Gastrocnemius medialis (tissue), 4 donors: ENCODE measurements at places on chromosomes 5 and 9. TPM values are rescaled to one million over a fixed set of nuclear protein-coding genes. Genes with fewer than 3 reads are reported as not detected.

GRCh38 chr9:121743441-121744001 lies 92.1 kb downstream of the DAB2IP start:
- H3K27me3 ChIP-seq = no peaks in the 10 kb centered on the region
- H3K4me1 ChIP-seq = peaks cover 84% of the 10 kb centered on the region
- no peaks in the 10 kb centered on the region for H3K36me3 ChIP-seq
- H3K27ac ChIP-seq = peak overlapping the region; percentile 93
- DNase-seq = peak; percentile 91

- peaks cover 42% of the 10 kb centered on the region for H3K36me3 ChIP-seq
- no peak overlapping the region for H3K27ac ChIP-seq
- no peak overlapping the region for H3K4me3 ChIP-seq
- H3K4me1 ChIP-seq = peaks cover 21% of the 10 kb centered on the region
- no peak for DNase-seq
- H3K27me3 ChIP-seq = no peaks in the 10 kb centered on the region
Observed at GRCh38 chr9:27549196-27549755, 19.7 kb upstream of the MOB3B start.

DNA sequence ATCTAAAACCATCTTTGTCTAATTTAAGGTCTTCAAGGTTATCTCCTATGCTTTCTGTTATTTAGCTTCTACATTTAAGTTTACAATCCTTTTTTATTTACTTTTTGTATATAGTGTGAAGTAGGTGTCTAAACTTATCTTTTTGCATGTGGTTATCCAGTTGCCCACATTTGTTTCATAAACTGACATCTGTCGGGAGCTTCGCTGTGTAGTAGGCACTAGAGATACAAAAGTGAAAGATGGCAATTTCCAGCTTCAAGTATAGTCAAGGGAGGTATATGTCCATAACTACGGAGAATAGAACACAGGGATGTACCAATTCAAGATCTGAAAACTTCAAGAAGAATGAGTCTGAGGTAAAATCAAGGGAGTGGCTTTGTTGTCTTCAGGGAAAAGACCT lies 38.7 kb upstream of the ELL2 start:
- H3K4me1 ChIP-seq = no peaks in the 10 kb centered on the region
- no peak overlapping the region for H3K4me3 ChIP-seq
- no peaks in the 10 kb centered on the region for H3K27me3 ChIP-seq
- no peak for DNase-seq
- no peaks in the 10 kb centered on the region for H3K36me3 ChIP-seq
- no peak overlapping the region for H3K27ac ChIP-seq

The GADD45G gene
- total RNA-seq = 84.6 TPM

DNA sequence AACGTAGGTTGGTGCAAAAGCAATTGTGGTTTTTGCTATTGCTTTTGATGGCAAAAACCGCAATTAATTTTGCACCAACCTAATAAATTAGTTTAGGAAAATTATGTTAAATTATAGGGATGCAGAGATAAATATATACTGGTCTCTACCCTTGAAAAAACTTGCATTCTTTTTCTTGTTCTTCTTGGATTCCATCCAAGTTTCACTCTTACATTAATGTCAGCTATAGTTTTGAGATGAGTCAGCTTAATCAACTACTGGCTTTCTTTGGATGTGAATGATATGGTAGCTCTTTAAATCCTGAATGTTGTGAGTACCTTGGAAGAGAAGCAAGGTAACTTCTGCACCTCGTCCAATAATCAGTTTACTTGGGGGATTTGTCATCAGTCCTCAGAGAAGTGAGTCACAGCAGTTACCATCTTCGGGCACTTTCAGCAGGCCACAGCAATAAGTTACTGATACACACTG lies 549.0 kb upstream of the ZNF608 start:
- no peak for DNase-seq
- no peak overlapping the region for H3K4me3 ChIP-seq
- H3K27ac ChIP-seq = no peak overlapping the region
- H3K27me3 ChIP-seq = no peaks in the 10 kb centered on the region

The MAST4 gene
- total RNA-seq = 42.0 TPM

GRCh38 chr9:113853333-113853732 lies 22.8 kb upstream of the ZNF618 start:
- H3K27ac ChIP-seq = no peak overlapping the region
- H3K36me3 ChIP-seq = no peaks in the 10 kb centered on the region
- H3K4me1 ChIP-seq = no peaks in the 10 kb centered on the region
- DNase-seq = no peak
- H3K4me3 ChIP-seq = no peak overlapping the region

DNA sequence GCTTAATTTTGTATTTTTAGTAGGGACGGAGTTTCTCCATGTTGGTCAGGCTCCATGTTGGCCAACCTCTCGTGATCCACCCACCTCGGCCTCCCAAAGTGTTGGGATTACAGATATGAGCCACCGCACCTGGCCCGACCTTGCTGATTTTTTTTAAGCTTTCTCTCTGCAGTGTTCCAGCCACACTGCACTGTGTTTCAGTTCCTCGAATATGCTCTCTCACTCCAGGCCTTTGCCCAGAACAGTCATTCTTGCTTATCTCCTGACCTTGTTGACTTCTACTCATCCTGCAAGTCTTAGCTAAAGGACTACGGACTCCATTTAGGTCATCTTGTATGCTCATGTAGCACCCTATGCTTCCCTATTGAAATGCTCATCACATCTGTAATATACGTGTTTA lies 3.3 kb downstream of the SNAPC3 start:
- no peak overlapping the region for H3K4me3 ChIP-seq
- H3K27ac ChIP-seq = no peak overlapping the region
- H3K36me3 ChIP-seq = no peaks in the 10 kb centered on the region

The CCL21 gene
- total RNA-seq = 1.9 TPM

GRCh38 chr5:442335-443238 lies at the start of gene EXOC3:
Gene EXOC3 (plus strand): TSS chr5:443176. CDS start chr5:446206, 3,030 bp downstream.
- DNase-seq = peak; percentile 52
- peaks cover 2% of the 10 kb centered on the region for H3K27me3 ChIP-seq
- peak within 1 kb of the TSS; percentile 97 for H3K4me3 ChIP-seq
- peak within 1 kb of the TSS; percentile 93 for H3K27ac ChIP-seq

The TGFBR1 gene
- total RNA-seq = 14.6 TPM

GRCh38 chr9:93569621-93570174 lies 6.7 kb upstream of the PHF2 start:
- peaks cover 7% of the 10 kb centered on the region for H3K36me3 ChIP-seq
- no peak overlapping the region for H3K27ac ChIP-seq
- H3K4me3 ChIP-seq = no peak overlapping the region
- no peaks in the 10 kb centered on the region for H3K27me3 ChIP-seq
- H3K4me1 ChIP-seq = peaks cover 13% of the 10 kb centered on the region

- H3K4me3 ChIP-seq = no peak overlapping the region
- peaks cover 15% of the 10 kb centered on the region for H3K4me1 ChIP-seq
- H3K27ac ChIP-seq = no peak overlapping the region
- DNase-seq = no peak
- no peaks in the 10 kb centered on the region for H3K27me3 ChIP-seq
- no peaks in the 10 kb centered on the region for H3K36me3 ChIP-seq
Observed at GRCh38 chr5:147464211-147464610, 45.7 kb downstream of the DPYSL3 start.

The NR4A3 gene
- 4.8 TPM for total RNA-seq

The GPR150 gene
- 0.59 TPM for total RNA-seq

DNA sequence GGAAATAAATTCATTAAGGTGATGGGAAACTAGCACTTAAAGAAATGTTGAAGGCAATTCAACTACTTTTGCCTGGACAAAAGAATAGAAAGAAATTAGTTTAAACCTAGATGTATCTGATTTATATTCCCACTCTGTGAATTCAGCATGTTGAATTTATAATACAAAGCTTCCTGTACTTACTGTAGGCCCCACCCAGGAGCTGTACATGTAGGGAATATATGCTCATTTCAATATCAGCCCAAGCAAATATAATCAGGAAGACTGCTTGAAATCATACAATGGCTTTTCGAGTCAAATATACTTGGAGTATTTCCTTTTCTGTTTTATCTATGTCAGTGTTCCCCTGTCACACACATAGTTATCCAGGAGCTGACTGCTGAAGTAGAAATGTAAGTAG lies 102.1 kb downstream of the OTULIN start:
- no peak overlapping the region for H3K27ac ChIP-seq
- H3K36me3 ChIP-seq = no peaks in the 10 kb centered on the region
- peaks cover 22% of the 10 kb centered on the region for H3K4me1 ChIP-seq
- H3K4me3 ChIP-seq = no peak overlapping the region
- DNase-seq = no peak

DNA sequence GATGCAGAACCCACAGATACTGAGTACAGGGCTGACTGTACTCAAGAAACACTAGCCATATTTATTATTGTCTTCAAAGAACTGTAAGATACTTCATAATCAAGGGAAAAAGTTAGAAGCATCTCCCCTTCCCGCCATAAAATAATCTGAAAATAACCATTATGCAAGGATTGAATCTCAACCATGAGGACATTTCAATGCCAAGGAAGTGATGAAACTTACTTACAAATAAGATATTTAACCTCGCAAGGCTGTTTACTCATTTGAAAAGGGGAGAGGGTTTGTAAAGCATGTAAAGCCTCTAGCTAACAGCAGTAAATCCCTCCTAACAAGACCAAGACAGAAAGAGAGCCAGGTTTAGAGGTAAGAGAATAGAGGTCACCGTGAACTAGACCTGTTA lies 6.3 kb downstream of the MYO10 start:
- no peaks in the 10 kb centered on the region for H3K36me3 ChIP-seq
- no peak overlapping the region for H3K27ac ChIP-seq
- H3K4me1 ChIP-seq = no peaks in the 10 kb centered on the region
- DNase-seq = no peak

DNA sequence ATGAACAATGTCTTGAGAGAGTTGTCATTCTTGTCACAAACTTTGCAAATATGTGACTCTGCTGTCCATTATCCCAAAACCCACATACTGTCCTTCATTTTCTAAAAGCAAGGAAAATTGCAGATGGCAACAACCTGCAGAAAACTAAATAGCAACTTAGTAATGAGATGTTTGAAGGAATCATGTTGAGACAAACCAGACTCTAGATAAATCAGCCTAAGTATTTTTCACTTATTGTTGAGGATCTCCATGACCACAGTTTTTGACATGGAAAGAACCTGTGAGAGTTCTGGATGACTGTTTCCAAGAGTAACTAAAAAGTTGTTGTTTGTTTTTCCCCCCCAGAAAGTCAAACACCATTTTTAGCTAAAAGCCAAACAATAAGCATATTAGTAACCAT lies 535.2 kb upstream of the ZNF608 start:
- H3K36me3 ChIP-seq = no peaks in the 10 kb centered on the region
- no peaks in the 10 kb centered on the region for H3K4me1 ChIP-seq

The PCDHGB2 gene
- 0.55 TPM for total RNA-seq

DNA sequence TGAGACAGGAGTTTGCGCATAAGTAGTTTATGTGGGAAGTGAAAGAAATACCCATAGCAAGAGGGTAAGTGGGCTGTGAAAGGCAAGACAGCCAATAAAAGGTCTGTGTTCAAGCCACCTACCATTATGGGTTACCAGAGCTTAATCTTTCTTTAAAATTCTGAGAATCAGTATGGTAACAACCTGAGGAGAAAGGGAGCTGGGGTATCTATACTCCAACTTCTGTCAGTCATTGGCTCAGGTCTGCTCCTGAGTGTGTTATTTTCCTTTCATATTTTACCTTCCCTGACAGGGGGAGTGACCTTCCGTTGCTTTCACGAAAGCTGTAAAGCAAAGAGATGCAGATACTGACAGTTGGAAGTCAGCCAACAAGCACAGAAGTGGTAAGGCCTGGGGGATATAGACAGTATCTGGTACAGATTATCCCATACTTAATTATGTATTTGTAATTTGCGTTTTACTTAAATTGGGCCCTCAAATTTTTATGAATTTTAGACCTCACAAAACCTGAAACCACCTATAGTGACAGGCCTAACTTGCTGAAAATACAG lies 233.4 kb downstream of the RAB3C start:
- no peak for DNase-seq
- H3K27ac ChIP-seq = no peak overlapping the region
- H3K4me1 ChIP-seq = no peaks in the 10 kb centered on the region

GRCh38 chr9:110541950-110542349 lies 37.6 kb downstream of the SVEP1 start:
- no peaks in the 10 kb centered on the region for H3K27me3 ChIP-seq
- H3K27ac ChIP-seq = no peak overlapping the region
- no peaks in the 10 kb centered on the region for H3K36me3 ChIP-seq
- H3K4me3 ChIP-seq = no peak overlapping the region

The TAF11L11 gene
- total RNA-seq = not detected

DNA sequence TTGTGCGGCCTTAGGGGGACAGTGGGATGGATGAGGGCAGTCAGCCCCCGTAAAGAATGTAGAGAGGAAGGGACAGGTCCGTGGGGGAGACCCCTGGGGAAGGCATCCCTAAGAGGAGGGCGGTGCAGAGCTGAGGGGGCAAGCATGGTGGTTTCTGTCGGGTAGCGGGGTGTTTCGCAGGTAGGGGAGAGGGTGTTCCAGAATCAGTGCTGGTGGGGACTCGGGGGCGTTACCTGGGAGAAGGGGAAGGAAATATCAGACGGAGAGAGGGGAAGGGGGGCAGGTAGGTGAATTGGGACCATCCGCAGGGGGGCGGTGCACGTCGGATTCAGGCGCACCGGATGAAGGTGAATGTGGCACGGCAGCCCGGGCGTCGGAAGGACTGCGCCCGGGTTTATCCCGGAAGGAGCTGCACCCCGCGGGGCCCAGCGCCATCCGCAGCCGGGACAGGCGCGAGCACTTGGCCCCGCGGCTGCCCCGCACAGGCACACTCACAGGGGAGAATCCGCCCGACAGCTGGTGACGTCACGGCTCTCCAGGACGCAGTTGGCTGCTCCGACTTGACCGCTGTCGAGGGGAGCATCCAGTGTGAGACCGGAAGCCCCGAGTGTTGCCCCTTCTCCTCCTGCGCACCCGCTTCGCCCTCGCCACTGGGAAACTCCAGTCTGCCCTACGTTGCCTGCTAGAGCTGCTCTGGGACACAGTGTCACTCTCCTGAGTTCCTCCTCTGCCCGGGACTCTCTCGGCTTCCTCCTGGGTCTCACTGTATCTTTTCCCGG lies 1.3 kb downstream of the CD72 start:
- H3K4me1 ChIP-seq = peaks cover 4% of the 10 kb centered on the region
- no peaks in the 10 kb centered on the region for H3K36me3 ChIP-seq
- H3K27me3 ChIP-seq = peaks cover 10% of the 10 kb centered on the region

DNA sequence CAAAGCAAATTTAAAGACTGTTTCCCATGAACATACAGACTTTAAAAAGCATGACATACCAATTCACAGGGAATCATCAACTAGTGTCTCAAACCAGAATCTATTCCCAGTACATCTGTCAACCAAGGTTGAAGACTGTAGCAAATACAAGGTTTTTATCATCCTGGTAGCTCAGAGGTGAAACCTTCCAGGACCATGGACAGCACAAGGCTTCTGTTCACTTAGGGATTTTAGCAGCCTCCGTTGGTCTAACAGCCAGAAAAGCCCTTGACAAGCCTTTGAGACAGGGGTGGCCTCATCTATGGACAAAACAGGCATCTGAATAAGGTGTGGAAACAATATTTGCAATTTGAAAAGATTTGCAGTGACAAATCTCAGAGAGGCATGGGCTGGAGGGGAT lies 119.0 kb downstream of the TRIM32 start:
- H3K4me1 ChIP-seq = no peaks in the 10 kb centered on the region
- H3K36me3 ChIP-seq = no peaks in the 10 kb centered on the region
- DNase-seq = no peak
- H3K4me3 ChIP-seq = no peak overlapping the region
